Activated naive CD8-positive, alpha-beta T cell treated with anti-CD3 and anti-CD28 coated beads, Interleukin-2, amount 50 U/mL, for 24 hours (primary cell): ENCODE measurements at places on chromosomes 12 and 14.

DNA sequence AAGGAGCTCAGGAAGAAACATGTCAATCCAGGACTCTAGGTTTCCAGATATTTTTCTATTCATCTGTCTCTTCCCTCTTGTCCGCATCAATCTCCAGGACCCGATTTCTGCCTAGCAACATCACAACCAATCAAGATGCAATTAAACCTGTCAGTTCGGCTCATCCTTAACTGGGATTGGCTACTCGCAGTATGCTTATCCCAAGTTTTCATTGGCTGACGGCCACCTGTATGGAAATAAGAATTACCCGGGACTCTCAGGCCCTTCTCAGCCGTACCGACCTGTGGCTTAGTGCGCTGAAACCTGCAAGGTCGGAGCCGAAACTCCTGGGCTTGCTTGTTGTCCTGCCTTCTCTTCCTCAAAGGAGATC is 20.4 kb upstream of the ATP5MC2 start:
- DNase-seq: no peak

DNA sequence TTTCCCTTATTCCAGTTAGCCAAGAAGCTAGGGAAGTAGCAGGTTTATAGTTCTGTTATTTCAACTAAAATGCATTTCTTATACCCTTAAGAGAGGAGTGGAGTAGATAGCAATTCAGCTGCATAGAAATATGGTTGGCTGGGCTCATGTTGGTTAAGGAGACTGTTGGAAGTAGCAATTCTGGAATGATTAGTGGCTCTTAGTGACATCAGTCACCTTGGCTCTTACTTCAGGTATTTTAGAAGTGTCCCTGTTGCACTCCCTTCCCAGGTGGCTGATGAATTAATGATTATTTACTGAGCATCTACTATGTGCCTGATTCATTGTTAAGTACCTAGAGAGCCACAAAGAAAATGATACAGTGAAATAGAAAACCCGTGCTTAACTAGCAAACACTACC is 128.1 kb downstream of the MGST1 start:
- DNase-seq: no peak

DNA sequence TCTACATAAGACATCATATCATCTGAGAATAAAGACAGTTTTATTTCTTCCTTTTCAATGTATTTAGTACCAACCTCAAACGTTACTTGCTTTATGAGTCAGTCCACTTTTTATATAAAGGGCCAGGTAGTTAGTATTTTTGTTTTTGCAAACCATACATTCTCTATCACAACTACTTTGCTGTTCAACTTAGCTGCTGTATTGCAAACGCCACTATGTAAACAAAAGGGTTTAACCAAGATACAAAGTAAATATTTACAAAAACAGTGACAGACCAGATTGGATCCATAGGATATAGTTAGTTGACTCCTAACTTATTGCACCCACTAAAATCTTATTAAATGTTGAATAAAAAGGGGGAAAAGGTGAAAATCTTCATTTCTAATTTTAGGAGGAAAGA is 87.7 kb upstream of the FOXG1 start:
- no peak for DNase-seq

- DNase-seq: no peak
Measured at GRCh38 chr12:108048686-108049085, 80.4 kb upstream of the WSCD2 start.

GRCh38 chr12:28278960-28279359 is 88.7 kb downstream of the CCDC91 start:
- DNase-seq: no peak

GRCh38 chr14:24189059-24189375 is 401 bp upstream of the IPO4 start:
- DNase-seq: no peak

- DNase-seq: no peak
Measured at GRCh38 chr14:91496790-91497189, 13.3 kb downstream of the PPP4R3A start.

- no peak for DNase-seq
Measured at GRCh38 chr12:65510007-65510406, 231.5 kb downstream of the MSRB3 start.

- no peak for DNase-seq
Measured at GRCh38 chr12:107429006-107429705, 256.4 kb upstream of the PWP1 start.
